SIG-M5 (cell line): ENCODE measurements at places on chromosomes 6 and 20.

DNA sequence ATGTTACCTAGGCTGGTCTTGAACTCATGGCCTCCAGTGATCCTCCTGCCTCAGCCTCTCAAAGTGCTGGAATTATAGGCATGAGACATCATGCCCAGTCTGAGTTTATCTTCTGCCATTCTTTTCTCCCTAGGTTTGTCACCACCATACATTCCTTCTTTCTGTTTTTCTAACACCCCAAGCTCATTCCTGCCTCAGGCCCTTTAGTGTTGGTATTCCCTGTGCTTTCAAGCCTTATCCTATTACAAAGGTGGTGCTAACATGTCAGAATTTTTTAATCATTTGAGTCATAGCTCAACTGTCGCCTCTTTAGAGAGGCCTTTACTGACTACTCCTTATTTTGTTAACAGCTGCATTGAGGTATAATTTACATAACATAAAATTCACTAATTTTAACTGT lies 221.1 kb upstream of the PRSS16 start:
- DNase-seq = no peak

GRCh38 chr6:54878718-54879117 lies 32.1 kb downstream of the FAM83B start:
- no peak for DNase-seq

GRCh38 chr6:121435444-121436069 lies at the start of gene GJA1:
Gene GJA1 (plus strand): TSS chr6:121435646. CDS start chr6:121446848, 11,202 bp downstream.
- no peak for DNase-seq

GRCh38 chr6:106658469-106658868 lies 29.1 kb downstream of the QRSL1 start:
- no peak for DNase-seq

DNA sequence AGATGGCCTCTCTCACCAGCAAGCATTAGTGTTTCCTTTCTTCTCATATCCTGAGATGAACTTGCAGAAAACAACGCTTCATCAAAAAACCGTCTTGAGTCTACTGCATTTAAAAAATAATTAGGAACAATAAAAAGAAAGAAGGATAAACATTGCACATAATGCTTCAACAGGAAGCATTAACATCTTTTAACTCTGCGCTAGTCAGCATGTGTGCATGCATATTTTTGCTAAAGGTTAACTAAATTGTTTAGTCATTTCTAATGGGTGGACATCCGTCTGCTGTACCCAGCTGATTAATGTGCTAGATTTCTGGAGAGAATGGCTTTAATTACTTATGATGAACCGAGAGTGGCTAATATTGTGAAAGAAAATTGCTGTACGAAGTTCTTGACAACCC lies 349.3 kb downstream of the SOX4 start:
- DNase-seq = no peak

DNA sequence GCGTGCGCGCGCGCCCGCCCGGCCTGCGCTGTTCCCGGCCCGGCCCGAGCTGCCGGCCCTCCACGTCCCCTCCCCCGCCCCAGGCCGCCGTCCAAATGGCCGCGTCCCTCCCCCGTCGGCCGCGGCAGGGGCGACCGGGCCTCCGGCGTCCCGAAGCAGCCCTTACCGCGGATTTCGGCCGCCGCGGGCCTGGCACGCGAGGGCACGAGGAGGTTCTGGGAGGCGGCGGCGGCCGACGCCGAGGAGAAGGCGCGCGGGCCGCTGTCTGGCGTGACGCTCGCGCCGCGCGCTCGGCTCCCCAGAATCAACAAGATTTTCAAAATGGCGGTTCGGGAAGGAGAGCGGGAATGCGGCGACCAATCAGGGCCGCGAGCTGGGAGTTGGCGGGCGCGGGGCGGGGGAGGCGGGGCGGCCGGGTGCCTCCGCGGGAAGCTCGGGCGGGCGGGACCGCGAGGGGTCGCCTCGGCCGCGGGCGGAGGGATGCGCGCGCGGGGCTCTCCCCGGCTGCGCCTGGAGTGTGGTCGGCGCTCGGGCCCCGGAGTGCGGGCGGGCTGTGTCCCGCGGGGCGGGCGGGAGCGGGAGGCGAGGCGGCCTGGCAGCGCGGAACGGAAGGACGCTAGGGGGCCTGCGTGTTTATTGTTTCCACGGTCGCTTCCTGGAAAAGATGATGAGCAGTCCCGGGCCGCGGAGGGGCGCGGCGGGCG lies at the start of gene DEK:
TSS of gene DEK (minus strand) at position 312 of the 704 bp plus-strand sequence. CDS start 543 bp downstream, outside the sequence.
- no peak for DNase-seq

- no peak for DNase-seq
These were observed 37.4 kb downstream of the GCNT2 start for GRCh38 chr6:10558565-10558964.

GRCh38 chr20:37469531-37469930 lies 51.5 kb upstream of the NNAT start:
- no peak for DNase-seq

DNA sequence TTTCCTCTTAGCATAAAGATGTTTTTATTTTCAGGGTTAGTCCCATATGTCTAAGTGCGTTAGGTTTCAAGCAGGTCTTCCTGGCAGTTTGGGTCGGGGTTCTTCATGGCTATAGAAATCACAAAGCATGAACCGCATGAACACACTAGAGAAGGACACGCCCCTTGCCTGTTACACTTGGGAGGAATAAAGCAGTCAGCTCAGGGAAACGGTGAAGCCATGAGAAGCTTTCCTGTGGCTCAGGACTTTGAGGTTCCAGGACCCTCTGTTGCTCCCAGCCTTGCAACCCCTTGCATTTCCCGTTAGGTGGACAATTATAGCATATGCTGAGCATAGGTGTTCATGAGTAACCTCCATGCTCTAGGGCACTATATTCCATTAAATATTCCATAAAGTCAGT lies 96.7 kb downstream of the SYCP2 start:
- DNase-seq = no peak

DNA sequence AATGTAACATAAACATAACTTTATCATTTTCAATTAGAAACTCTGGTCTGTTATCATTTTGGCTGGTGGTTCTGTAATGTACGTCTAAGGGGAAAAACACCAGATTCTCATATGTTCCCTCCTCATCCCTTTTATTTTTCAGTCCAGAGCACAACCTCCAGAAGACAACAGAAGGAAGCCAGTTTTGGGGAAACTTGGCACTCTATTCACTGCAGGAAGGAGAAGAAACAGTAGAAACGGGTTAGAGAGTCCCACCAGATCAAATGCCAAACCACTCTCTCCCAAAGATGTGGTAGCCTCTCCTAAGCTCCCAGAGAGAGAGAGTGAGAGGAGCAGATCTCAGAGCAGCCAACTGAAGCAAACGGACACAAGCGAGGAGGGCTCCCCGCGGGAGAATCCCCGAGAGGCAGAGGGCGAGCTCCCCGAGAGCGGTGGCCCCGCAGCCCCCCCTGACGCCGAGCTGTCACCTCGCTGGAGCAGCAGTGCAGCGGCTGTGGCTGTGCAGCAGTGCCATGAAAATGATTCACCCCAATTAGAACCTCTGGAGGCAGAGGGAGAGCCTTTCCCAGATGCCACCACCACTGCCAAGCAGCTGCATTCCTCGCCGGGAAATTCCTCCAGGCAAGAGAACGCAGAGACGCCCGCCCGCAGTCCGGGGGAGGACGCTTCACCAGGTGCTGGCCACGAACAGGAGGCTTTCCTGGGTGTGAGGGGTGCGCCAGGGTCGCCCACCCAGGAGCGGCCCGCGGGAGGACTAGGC lies 117.8 kb downstream of the RTN4IP1 start:
- no peak for DNase-seq

DNA sequence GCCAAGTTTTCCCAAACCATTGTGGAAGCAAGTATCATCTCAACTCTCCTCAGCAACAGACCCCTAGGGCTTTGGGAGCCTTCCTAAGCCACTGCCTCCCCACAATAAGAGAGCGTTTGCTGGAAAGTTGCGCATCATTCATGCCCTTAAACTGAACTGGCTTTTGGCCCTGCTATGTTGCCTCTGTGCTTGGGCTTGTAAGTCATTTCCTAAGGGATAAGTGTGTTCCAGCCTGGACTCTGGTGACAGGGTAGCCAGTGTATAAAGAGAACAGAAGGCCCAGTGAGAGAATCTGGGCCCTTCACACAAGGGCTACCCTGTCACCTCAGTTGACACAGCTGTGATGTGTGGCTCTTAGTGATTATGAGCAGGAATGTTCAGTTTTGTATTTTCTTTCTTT lies 77.8 kb downstream of the COL9A1 start:
- no peak for DNase-seq

- DNase-seq = no peak
These were observed 2.9 kb upstream of the AKAP12 start for GRCh38 chr6:151236668-151237401.

GRCh38 chr20:25457886-25458680 lies 50.6 kb downstream of the GINS1 start:
- no peak for DNase-seq

- DNase-seq = no peak
These were observed 479.0 kb upstream of the NRSN1 start for GRCh38 chr6:23647045-23647444.

DNA sequence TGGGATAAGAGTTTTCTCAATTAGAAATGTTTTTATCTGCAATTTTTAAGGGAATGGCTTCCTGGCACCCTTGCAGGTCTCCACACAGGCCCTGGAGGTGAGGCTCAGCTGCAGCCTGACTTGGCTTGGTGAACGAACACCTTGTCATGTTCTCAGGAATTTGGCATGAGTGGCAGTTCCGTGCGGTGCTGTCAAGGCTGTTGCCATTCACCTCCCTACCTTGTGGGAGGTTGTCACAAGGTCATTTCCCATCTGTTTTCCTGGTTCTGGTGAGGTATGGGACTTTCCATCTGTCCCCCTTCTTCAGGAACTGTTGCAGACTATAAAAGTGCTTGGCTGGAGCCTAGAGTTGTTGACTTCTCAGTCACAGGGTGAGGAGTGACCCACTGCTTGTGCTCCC lies 82.9 kb downstream of the ELOVL4 start:
- no peak for DNase-seq

DNA sequence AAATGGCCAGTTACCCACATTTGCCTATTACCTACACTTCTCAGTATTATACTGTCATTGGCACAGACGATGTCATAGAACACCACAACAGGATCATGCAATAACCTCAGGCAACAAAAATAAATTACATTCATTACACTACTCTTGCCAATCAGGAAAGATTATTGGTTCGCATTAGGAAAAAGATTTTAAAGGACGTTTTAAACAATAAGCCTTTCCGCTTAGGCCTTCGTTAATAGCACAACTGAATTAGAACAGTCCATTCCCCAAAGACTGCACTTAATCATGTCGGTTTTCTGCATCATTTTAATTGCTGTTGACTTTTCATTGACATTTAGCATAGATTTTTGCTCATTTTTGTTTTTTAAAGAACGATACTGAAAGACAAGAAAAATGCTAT lies 912 bp upstream of the SENP6 start:
- no peak for DNase-seq

DNA sequence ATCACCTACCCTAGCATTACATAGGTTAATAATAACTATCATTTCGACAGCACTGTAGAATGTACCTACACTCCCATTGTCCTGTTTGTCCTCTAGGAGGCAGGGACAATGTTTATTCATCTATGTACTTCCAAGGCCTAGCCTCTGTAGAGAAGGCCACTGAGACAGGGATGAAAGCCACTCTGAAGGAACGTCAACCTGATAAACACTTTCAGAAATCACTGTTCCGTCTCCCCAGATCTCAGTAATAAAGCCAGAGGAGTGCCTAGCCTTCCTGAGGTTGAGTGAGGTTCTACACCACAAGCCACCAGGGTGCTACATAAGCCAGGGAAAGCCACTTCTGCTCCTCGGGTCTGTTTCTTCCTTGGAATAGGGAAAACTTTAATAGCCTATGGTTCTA lies 44.8 kb downstream of the POPDC3 start:
- no peak for DNase-seq

- no peak for DNase-seq
These were observed 544 bp downstream of the SMIM29 start for GRCh38 chr6:34248198-34248726.

DNA sequence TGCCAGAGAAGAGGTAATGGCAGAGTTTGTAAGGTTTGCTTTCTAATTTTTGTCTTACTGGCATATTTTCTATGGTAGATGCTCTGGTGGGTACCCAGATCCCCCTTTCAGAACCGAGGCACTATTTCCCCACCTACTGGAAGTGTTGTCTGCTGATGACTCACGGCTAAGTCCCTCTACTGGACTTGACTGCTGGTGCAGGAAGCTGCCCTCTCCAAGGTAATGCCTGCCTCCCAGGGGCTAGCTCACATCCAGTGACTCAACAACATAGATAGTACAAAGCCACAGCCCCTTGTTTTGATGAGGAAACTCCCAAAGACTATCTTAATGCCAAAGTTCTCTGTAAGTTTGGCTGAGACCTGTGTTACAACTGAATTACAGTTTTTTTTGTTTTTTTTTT lies 285.4 kb upstream of the FLRT3 start:
- no peak for DNase-seq

DNA sequence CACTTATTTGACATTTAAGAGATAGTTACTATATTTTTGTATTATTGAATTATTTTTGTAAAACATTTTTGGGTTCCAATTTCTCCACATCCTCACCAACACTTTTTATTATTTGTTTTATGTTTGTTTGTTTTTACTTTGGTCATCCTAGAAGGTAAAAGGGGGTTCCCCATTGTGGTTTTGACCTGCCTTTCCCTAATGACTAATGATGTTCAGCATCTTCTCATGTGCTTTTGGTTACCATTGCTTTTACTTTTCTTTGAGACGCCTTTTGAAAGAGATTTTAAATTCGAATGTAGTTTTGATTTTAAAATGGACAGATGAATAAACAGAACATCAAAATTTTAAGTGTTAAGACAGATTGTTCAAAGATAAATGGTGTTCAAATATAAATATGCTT lies 46.9 kb downstream of the AK9 start:
- no peak for DNase-seq

- DNase-seq = no peak
These were observed 112.0 kb upstream of the BEND6 start for GRCh38 chr6:56842686-56843475.

- no peak for DNase-seq
These were observed 12.9 kb upstream of the GCM1 start for GRCh38 chr6:53161481-53162009.

DNA sequence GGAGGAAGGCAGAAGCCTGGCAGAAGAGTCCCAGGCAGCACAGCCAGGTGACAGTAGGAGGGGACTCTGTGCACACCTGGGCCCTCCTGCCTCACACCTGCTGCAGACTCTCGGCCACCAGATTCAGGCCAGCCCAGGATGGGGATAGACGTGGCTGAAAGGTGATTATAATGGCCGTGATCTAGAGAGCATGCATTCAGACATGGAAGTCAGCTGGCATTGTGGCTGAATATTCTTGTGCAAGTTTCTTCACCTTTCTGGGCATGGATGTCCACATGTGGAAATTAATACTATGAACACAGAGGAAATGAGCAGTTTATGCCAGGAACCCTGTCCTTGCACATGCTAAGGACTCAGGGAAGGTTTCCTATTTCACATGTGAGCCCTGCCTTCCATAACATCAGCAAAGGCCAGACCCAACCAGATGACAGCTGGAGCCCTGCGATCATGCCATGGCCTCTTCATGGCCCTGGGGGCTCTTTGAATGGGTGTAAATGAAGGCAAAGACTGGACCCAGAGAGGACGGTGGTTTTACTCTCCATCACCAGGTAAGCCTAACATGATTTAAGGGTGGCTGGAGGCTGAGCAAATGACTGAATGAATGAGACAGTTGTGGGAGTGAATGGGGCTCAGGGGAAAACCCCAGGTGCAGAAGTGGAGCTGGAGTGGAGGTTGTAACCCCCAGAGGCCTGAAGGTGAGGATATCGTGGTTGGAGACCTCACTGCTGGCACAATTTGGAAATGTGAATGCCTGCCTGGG lies 2.7 kb upstream of the RAET1L start:
- no peak for DNase-seq

GRCh38 chr20:50546729-50547314 lies 36.6 kb downstream of the PTPN1 start:
- DNase-seq = peak; percentile 46
